ENCODE measurements at places on chromosomes 16 and 17. TPM values are rescaled to one million over a fixed set of nuclear protein-coding genes. Genes with fewer than 3 reads are reported as not detected.

DNA sequence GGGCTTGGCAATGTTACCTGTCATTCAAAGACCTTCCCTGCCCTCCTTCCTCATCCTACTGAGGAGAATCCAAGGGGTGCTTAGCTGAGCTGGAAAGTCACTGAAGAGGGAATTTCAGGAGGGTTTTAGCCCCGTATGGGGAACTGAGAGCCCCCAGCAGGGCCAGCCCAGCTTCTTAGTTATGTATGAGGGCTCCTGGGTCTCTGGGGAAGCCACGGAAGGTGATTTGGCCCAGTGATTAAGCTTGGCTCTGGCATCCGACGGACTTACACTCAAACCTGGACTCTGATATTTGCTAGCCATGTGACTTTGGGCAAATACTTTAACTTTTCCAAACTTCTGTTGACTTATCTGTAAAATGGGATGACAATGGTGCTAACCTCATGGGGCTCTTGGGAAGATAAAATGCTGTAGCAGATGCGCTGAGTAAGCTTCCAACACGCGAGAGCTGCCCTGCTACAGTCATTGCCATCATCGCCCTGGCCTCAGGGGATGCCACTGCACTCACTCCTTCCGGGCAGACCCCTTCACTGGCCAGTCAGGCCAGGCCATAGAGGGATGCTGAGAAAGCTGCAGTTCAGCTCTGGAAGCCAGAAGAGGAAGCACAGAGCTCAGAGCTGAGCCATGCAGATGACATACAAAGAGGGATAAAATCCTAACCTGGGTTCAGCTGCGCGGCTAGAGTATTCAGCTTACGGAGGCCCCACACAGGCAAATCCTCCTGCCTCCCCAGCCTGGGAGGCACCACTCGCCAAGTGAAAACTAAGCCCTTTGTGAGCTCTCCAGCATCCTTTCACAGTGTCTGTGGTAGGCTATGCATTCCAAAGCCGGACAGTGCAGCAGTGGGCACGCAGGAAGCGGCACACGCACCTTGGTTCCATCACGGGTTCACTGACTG is 44.9 kb upstream of the PIK3R6 start:
- DNase-seq, result no peak
- peaks cover 45% of the 10 kb centered on the region for H3K27me3 ChIP-seq
- H3K4me3 ChIP-seq, result no peak overlapping the region
- H3K27ac ChIP-seq, result no peak overlapping the region

DNA sequence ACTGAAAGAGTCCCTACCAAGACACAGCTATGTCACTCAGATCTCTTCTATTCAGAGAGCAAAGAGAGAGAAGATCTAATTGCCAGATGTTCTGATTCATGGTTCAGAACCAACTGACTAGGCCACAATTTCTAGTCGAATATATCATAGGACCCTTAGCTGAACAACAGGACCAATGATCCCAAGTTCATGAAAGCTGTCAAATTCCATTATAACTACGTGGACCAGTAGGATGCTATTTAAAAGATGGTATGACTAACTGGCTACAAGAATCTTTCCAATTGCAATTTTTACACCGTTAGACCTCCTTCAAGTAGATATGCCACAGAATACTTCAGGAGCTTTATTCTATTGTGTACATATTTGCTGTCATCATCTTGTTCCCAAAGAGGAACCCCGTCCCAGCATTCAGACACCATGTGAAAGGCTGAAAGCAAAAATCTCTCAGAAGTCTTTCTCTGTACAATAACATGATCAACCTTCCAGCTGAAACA is 26.0 kb downstream of the DCUN1D3 start:
- H3K27ac ChIP-seq, result no peak overlapping the region
- no peak for DNase-seq
- H3K36me3 ChIP-seq, result no peaks in the 10 kb centered on the region

DNA sequence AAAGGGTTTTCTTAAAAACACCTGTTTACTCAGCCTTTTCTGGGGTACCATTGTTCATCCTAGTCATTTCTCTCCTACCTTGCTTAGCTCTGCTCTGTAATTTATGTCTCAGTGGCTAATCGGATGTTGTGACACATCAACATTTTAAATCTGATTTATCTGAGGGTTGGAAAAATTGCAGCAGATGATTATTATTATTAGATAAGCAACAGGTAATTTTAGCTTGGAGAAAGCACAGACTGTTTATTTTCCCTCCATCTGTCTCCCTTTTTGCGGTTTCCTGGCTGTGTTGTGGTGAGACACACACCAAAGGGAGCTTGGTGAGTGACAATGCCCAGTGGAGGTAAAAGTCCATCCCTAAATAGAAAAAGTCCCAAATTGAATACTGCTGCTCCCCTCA is 389.9 kb downstream of the UTP18 start:
- no peaks in the 10 kb centered on the region for H3K4me1 ChIP-seq
- no peak overlapping the region for H3K4me3 ChIP-seq
- H3K27me3 ChIP-seq, result no peaks in the 10 kb centered on the region
- H3K36me3 ChIP-seq, result no peaks in the 10 kb centered on the region
- DNase-seq, result no peak

GRCh38 chr16:78137179-78137578 is 37.7 kb downstream of the WWOX start:
- no peak for DNase-seq
- H3K27me3 ChIP-seq, result no peaks in the 10 kb centered on the region
- H3K4me1 ChIP-seq, result peaks cover 34% of the 10 kb centered on the region
- no peak overlapping the region for H3K27ac ChIP-seq

The ZNF747 gene
- total RNA-seq, result 12.9 TPM

The PYCARD gene
- 94.2 TPM for total RNA-seq

The PRSS33 gene
- total RNA-seq, result not detected

The MEOX1 gene
- total RNA-seq, result 2.0 TPM

The SSTR5 gene
- total RNA-seq, result not detected

All from stomach (tissue), 19 donors.